GM12878 (cell line): ENCODE measurements at places on chromosomes 1 and 21.
A peak's percentile ranks its signal among the peaks of the same experiment; 100 is the strongest.

- no peak for DNase-seq
Measured at GRCh38 chr1:47439017-47439818, 1.4 kb downstream of the FOXD2 start.

GRCh38 chr1:226711976-226712741 is 26.9 kb downstream of the ITPKB start:
- no peak for DNase-seq

DNA sequence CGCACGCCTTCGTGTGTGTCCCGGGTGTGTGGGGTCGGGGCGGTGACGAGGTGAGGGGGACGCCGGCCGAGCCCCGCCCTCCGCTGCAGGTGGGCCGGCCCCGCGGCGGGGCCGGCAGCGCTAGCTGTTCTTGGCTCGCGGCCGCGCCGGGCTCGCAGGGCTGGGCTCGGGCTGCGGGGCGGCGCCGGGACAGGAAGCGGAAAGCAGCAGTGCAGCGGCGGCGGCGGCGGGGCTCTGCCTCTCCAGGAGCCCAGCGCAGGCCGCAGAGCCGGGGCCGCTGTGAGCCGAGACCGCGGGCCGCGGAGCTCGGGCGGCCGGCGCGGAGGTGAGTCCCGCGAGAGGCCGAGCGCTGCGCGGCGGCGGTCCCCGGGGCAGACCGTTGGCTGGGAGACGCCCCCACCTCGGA is at the start of gene VANGL1:
Gene VANGL1 (plus strand): TSS at position 209 of the 406 bp plus-strand sequence. CDS start 9,444 bp downstream, outside the sequence.
- no peak for DNase-seq

DNA sequence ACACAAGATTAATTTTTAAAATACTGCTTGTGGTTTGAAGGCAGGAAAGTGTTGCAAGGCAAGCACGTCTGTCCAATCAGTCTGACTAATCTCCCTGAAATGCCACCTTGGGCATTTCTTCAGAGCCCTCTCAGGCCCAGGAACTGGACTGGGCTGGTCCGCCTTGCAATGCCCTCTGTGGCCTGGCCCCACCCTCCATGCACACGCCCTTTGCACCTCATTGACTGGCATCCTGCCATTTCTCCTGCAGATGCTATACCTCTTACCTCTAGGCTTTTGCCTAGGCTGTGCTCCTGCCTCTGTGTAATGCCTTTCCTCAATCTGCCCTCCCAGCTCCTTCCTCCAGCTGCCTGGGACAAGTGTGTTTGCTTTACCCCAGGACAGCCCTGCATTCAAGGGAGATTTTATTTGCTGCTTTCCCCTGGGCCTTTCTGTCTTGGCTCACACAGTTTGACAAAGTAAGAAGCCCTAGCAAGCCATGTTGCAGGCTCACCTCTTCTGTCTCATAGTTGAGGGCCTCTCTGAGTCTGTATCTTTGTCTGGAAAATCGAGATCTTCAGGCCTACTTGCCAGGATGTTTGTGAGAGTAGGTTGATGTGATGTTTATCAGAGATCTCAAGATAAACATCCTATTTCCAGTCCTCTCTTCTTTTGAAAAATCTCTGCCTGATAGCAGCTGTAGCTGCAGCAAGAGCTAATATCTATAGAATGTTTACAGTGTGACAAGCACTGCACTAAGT is 149.2 kb upstream of the JUN start:
- no peak for DNase-seq

DNA sequence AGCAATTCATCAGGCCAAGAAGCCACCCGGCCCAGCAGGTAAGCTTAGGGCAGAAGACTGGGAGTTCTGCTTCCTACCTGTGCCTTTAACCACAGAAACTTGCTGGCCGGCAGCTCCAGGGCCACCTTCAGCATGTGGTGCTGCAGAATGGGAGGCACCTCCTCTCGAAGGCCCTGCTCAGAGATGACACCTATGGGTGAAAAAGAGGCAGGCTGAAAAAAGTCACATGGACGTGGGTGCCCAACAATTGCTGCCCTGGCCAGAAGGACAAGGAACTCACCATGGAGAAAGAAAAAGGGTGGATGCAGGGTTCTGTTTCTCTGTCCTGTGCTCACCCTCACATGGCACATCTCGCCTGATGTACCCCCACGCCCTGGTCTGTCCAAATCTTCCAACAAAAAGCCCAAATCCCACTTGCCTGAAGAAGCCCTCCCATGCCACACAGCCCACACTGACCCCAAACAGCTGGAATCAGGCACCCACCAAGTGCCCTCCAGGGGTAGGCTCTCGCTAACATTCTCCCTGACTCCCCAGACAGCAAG is 33.0 kb downstream of the URB1 start:
- no peak for DNase-seq

- DNase-seq = no peak
Measured at GRCh38 chr1:23394684-23395083, 25.0 kb upstream of the ZNF436 start.

DNA sequence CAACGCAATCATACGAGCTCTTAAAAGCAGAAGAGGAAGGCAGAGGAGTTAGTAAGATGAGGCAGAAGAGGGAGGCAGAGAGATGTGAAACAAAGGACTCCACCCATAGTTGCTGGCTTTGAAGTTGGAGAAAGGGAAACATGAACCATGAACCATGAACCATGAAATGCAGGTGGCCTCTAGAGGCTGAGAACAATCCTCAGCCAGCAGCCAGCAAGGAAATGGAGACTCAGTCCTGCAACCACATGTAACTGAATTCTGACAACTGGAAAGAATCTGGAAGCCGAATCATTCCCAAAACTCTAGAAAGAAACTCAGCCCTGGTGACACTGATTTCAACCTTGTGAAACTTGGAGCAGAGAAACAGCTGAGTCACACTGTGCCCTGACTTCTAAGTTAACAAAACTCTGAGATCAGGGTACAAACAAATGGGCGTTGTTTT is 10.1 kb downstream of the DIPK1A start:
- peak; percentile 79 for DNase-seq
